GM23248 (cell line): ENCODE measurements at places on chromosomes 4 and X.
A peak's percentile ranks its signal among the peaks of the same experiment; 100 is the strongest.

DNA sequence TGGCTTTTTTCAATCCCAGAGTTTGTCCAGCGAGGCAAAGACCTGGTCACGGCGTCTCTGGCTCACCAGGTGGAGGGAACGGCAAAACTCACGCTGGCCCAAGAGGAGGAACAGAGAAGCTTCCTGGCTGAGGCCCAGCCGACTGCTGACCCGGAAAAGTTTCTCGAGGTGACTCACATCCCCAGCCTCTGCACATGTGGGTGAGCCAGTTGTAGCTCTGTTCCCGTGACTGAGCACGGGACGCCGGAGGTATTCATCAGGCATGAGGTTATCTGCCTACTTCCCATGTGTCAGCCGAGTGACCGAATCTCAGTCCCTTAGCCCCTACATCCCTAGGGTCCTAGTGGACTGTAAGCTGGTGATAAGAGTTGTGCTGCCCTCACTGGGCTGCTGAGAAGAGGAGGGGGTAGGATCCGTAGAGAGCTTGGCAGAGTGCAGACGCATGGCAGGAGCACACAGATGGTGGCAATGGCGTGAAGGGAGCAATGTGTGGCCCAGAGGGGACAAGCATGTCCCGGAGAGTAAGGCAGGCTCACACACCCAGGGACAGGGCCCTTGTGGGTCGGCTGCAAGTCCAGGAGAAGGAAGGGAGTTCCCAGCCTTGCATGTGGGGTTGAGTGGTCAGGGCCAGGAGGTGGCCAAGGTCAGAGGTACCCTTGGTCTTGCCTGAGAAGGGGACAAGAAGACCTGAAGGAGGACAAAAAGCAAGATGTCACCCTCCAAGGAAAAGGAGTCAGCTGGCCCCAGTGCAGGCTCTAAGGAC lies 42.9 kb downstream of the EVC start:
- H3K27ac ChIP-seq: peak overlapping the region; percentile 57
- peaks cover 39% of the 10 kb centered on the region for H3K4me1 ChIP-seq

DNA sequence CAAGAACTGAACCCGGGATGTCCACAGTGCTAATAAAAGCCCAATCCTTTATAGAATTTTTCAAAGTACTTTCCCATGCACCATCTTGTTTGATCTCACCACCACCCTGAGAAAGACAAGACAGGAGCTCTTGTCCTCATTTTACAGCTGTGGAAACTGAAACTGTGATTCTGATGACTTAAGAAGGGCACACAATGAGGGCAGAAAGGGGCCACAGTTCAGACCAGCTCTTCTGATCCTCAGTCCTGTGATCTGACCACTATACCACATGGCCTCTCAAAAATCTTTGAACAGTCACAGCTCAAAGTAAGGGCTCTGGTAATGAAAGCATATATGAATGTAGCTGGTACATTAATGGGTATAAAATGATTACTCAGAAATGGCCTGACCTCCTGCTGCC lies 127.3 kb upstream of the CPEB2 start:
- H3K36me3 ChIP-seq: no peaks in the 10 kb centered on the region
- H3K27me3 ChIP-seq: peaks cover 4% of the 10 kb centered on the region; the same call in 1 of the 2 replicates
- no peak overlapping the region for H3K27ac ChIP-seq
- no peak overlapping the region for H3K4me3 ChIP-seq
- no peaks in the 10 kb centered on the region for H3K4me1 ChIP-seq

DNA sequence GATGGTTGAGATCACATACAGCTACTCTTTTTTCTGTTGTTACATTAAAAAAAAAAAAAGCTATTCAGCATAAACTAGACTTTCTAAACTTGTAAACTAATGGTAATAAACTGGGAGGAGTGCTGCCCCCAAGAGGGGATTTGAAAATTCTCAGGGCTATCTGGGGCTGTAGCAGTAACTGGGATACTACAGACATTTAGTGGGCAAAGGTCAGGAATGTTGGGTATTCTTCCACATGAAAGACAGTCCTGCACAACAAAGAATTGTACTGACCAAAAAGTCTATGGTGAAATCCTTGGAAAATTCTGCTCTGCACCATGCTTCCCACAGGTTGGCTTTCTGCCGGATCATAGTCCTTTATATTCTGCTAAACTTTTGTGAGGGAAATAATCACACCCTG lies 232.6 kb upstream of the BOD1L1 start:
- no peaks in the 10 kb centered on the region for H3K27me3 ChIP-seq
- no peak for DNase-seq
- H3K4me3 ChIP-seq: no peak overlapping the region
- no peaks in the 10 kb centered on the region for H3K4me1 ChIP-seq
- H3K27ac ChIP-seq: no peak overlapping the region
- no peaks in the 10 kb centered on the region for H3K36me3 ChIP-seq

GRCh38 chr4:104879367-104879766 lies 267.3 kb upstream of the TET2 start:
- DNase-seq: peak; percentile 7
- no peaks in the 10 kb centered on the region for H3K27me3 ChIP-seq
- H3K27ac ChIP-seq: no peak overlapping the region

GRCh38 chrX:14758029-14758491 lies 114.8 kb downstream of the FANCB start:
- no peaks in the 10 kb centered on the region for H3K4me1 ChIP-seq
- no peaks in the 10 kb centered on the region for H3K27me3 ChIP-seq
- no peak for DNase-seq
- H3K36me3 ChIP-seq: no peaks in the 10 kb centered on the region
- H3K27ac ChIP-seq: no peak overlapping the region

DNA sequence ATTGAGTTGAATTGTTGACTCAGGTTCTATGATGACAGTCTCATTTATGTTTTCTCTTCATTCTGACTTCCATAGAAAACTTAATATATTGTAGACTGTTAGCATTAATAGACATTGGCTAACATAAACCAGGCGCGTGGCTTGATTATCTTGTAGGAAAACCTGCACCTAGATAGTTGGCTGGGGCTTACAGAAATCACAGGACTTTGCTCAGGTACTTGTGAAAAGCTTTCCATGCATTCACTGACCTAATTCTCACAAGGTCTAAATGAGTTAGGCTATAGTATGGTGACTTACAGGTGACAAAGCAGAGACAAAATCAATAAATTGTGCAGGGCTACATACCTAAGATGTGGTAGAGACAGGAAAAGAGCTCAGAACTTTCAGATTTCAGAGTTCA lies 212.8 kb downstream of the GPAT3 start:
- H3K27me3 ChIP-seq: no peaks in the 10 kb centered on the region
- no peak for DNase-seq
- H3K36me3 ChIP-seq: no peaks in the 10 kb centered on the region
- no peak overlapping the region for H3K4me3 ChIP-seq
- H3K27ac ChIP-seq: no peak overlapping the region

DNA sequence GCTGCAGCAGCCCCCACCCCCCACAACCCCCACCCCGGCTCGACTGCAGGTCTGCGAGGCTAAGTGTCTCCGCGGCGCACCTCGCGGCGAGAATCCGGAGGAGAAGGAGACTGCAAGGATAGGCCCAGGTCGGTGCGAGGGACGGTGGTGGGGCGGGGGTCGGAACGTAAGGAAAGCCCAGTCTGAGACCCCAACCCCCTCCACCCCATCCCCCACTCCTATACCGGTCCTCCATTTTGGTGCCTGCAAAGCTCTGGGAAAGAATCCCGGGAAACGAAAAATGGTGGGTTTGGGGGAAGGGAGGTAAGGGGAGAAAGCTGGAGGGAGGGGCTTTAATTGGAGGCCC lies 614 bp downstream of the BEX3 start:
- peak overlapping the region; percentile 21; the same call in 1 of the 2 replicates for H3K27ac ChIP-seq
- H3K4me3 ChIP-seq: peak overlapping the region; percentile 89
- peak; percentile 45 for DNase-seq
- H3K36me3 ChIP-seq: no peaks in the 10 kb centered on the region

DNA sequence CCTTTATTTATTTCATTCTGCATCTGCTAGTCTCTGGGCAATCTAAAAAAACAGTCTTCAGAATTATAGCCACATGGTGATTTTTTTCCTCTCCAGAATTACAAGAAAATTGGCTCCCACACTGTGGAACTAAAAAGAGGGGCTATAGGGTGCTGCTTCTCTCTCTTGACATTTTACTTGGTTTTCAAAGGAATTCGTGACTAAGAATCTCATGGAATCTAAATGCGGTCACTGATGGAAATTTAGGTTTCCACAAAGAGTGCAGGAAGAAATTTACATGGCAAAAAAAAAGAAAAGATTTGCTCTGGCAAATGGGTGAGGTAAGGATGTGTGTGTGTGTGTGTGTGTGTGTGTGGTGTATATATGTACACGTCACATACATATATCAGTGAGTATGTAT lies 10.2 kb downstream of the ATXN3L start:
- H3K4me3 ChIP-seq: no peak overlapping the region
- H3K36me3 ChIP-seq: no peaks in the 10 kb centered on the region
- no peak for DNase-seq
- H3K27ac ChIP-seq: no peak overlapping the region
- no peaks in the 10 kb centered on the region for H3K27me3 ChIP-seq

DNA sequence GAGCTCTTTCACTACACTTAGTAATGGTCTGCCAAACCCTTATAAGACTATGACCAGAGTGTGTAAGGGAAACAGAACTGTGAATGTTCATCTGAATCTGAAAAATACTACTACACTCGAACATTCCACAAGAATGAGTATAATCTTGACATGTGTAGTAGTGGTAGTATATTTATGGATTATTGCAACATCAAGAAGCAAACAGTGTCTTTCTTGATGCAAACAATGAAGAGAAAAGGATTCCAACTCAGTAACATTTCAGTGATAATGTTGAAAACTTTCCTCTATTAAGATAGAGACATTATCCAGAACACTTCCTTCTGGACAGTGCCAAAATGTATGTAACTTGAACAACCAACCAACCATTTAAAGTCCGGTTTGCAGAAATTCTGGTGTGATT lies 394.7 kb upstream of the CPEB2 start:
- DNase-seq: no peak
- H3K27me3 ChIP-seq: no peaks in the 10 kb centered on the region; the same call in 1 of the 2 replicates
- H3K27ac ChIP-seq: no peak overlapping the region
- no peaks in the 10 kb centered on the region for H3K36me3 ChIP-seq
- H3K4me1 ChIP-seq: no peaks in the 10 kb centered on the region

GRCh38 chrX:40022421-40022820 lies 75.3 kb downstream of the BCOR start:
- no peaks in the 10 kb centered on the region for H3K27me3 ChIP-seq
- no peak for DNase-seq
- no peak overlapping the region for H3K27ac ChIP-seq

DNA sequence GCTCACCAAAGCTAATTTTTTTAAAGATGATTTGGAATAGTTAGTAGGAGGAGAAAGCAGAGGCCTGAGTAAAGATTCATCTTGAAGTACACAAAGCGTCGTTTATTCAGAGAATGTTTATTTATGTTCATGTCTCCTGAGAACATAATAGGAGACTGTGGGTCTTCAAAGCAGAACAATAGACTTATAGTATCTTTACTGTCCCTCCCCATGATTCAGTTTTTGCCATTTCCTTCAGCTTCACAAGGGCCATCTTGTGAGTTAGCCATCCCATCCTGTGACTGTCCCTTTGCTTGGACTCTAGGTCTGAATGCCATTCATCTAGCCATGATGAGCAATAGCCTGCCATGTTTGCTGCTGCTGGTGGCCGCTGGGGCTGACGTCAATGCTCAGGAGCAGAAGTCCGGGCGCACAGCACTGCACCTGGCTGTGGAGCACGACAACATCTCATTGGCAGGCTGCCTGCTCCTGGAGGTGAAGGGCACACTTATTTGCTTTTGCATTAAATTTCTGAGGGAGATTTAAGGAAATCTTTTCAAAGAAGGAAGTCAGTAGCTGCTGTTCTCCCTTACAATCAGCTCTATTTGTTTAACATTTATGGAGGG lies 105.8 kb downstream of the NFKB1 start:
- DNase-seq: no peak
- H3K36me3 ChIP-seq: peaks cover 39% of the 10 kb centered on the region
- H3K27me3 ChIP-seq: no peaks in the 10 kb centered on the region
- H3K4me3 ChIP-seq: no peak overlapping the region
- no peak overlapping the region for H3K27ac ChIP-seq

DNA sequence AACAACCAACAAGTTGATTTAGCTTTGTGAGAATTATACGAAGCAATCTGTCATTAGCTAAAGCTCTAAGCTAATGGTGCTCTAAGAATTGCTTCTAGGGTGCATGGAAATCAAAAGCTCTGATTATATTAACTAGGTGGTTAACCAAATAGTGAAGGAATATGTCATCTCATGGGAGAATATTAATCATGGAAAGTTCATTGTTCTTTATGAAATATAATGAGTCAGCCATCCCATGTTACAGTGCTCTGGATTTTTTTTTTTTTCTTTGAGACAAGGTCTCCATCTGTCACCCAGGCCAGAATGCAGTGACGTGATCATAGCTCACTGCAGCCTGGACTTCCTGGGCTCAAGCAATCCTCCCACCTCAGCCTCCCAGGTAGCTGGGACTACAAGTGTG lies 10.5 kb downstream of the DCAF8L2 start:
- no peak overlapping the region for H3K27ac ChIP-seq
- no peaks in the 10 kb centered on the region for H3K36me3 ChIP-seq
- DNase-seq: no peak
- no peaks in the 10 kb centered on the region for H3K4me1 ChIP-seq
- no peak overlapping the region for H3K4me3 ChIP-seq

GRCh38 chr4:150944660-150945059 lies 70.4 kb downstream of the LRBA start:
- DNase-seq: no peak
- no peak overlapping the region for H3K27ac ChIP-seq
- no peaks in the 10 kb centered on the region for H3K36me3 ChIP-seq

DNA sequence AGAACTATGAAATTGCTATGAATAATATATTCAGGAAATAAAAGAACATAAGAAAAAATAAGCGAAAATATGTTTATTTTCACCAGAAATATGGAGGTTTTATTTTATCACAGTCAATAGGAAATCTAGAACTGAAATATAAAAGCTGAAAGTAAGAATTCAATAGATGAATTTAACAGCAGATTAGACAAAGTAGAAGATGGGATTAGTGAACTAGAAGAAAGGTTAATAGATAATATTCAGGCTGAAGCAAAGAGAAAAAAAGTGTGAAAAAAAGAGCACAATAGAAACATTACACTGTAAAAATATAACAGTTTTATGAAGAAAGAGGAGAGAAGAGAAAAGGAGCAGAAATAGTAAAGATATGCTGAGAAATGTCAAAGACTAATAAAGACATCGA lies 1152.1 kb downstream of the FAT4 start:
- no peak overlapping the region for H3K4me3 ChIP-seq
- no peak overlapping the region for H3K27ac ChIP-seq
- H3K4me1 ChIP-seq: no peaks in the 10 kb centered on the region
- no peaks in the 10 kb centered on the region for H3K36me3 ChIP-seq
- DNase-seq: no peak
- no peaks in the 10 kb centered on the region for H3K27me3 ChIP-seq

DNA sequence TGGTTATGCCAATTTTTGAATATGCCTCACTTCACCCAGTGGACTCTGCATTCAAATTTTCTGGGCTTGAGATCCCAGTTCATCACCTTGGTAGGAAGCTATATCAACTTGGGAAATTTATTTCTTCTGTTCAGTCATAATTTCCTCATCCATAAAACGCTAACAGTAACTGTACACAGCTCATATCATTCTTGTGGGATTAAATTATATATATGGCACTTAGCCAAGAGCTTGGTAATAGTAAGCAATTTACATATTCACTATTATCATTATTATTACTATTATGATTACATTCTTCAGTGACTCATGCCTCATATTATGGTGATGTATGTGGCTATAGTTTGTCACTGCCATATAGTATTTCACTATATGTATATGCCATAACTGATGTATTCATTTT lies 177.6 kb downstream of the CPE start:
- no peaks in the 10 kb centered on the region for H3K36me3 ChIP-seq
- no peaks in the 10 kb centered on the region for H3K4me1 ChIP-seq
- no peak overlapping the region for H3K27ac ChIP-seq
- no peak for DNase-seq
